Left ventricle myocardium superior (tissue), 1 donor: ENCODE measurements at places on chromosomes 2 and 18.

GRCh38 chr2:186780701-186781316, 68.2 kb downstream of the ZSWIM2 start:
- DNase-seq = no peak

- DNase-seq = no peak
Measured at GRCh38 chr2:12412898-12413305, 303.8 kb upstream of the TRIB2 start.

- no peak for DNase-seq
Measured at GRCh38 chr18:27847412-27847811, 329.5 kb downstream of the CDH2 start.

- no peak for DNase-seq
Measured at GRCh38 chr2:144133936-144134665, 385.8 kb downstream of the ZEB2 start.

- DNase-seq = no peak
Measured at GRCh38 chr2:220044383-220044782, 417.0 kb downstream of the SLC4A3 start.
